Stomach (tissue), 19 donors: ENCODE measurements at places on chromosomes 5 and 9. TPM values are rescaled to one million over a fixed set of nuclear protein-coding genes. Genes with fewer than 3 reads are reported as not detected.

TPPP gene
- total RNA-seq, result 6.7 TPM

PGM5 gene
- 33.9 TPM for total RNA-seq

SOX30 gene
- not detected for total RNA-seq

LCN1 gene
- total RNA-seq, result not detected

C9orf153 gene
- not detected for total RNA-seq

PCDHB11 gene
- total RNA-seq, result 1.3 TPM

SPINK7 gene
- not detected for total RNA-seq

KLHL3 gene
- total RNA-seq, result 20.4 TPM

HAVCR2 gene
- total RNA-seq, result 9.9 TPM

- H3K4me3 ChIP-seq, result no peak overlapping the region
- H3K36me3 ChIP-seq, result no peaks in the 10 kb centered on the region
- H3K27me3 ChIP-seq, result no peaks in the 10 kb centered on the region
- H3K27ac ChIP-seq, result no peak overlapping the region
- H3K4me1 ChIP-seq, result peaks cover 3% of the 10 kb centered on the region
Observed at GRCh38 chr5:79105868-79106267, 5.7 kb upstream of the BHMT start.

DNA sequence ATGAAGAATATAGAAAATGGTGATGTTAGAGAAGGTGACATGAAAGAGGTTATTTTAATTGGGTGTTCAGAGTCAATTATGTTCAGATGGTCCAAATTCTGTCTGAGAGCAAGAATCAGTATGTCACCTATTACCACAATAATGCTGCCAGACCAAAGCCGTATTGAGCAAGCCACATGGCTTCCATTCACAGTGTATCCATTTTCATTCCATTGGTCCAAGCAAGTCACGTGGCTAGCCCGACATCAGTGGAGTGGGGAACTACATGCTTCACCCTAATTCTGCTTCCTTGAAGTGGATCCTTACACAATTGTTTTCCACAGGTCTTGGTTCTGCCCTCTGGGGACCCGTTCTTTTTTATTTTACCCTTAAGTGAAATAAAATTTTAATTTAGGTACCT lies 413.5 kb downstream of the EBF1 start:
- H3K27me3 ChIP-seq, result no peaks in the 10 kb centered on the region
- H3K4me1 ChIP-seq, result no peaks in the 10 kb centered on the region
- H3K4me3 ChIP-seq, result no peak overlapping the region
- no peaks in the 10 kb centered on the region for H3K36me3 ChIP-seq

DNA sequence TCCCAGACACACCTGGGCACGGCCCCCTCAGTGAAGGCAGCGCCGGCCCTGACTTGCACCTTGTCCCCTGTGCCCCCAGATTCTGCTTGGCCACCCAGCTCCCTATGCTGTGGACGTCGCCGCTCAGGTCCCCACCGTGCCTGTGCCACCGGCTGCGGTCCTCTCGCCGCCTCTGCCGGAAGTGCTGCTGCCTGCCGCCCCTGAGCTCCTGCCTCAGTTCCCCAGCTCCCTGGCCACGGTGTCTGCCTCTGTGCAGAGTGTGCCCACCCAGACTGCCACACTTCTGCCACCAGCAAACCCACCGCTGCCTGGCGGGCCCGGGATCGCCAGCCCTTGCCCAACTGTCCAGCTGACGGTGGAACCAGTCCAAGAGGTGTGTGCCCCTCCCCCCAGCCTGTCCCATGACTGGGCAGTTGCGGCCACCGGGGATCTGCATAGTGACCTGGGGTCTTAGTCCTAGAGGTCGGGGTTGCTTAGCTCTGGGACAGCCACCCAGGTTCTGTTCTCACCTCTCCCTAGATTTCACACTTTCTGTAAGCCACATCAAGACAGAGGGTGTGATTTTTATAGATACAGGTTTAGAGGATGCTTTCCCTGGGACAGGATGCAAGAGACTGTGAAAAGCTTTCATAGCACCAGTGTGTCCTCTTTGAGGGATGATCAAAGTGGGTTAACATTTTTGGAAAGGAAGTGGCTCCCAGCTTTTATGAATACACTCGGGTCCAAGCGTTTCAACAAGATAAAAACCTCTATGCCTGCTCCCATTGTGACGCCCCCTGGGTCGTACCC lies 78.0 kb downstream of the WNK2 start:
- H3K27me3 ChIP-seq, result no peaks in the 10 kb centered on the region
- peak overlapping the region; percentile 82 for H3K27ac ChIP-seq
- DNase-seq, result peak; percentile 2
- H3K4me3 ChIP-seq, result no peak overlapping the region
- H3K4me1 ChIP-seq, result peaks cover 26% of the 10 kb centered on the region

- no peak for DNase-seq
- no peak overlapping the region for H3K4me3 ChIP-seq
- no peaks in the 10 kb centered on the region for H3K36me3 ChIP-seq
- H3K4me1 ChIP-seq, result no peaks in the 10 kb centered on the region
- H3K27me3 ChIP-seq, result no peaks in the 10 kb centered on the region
Observed at GRCh38 chr5:136712628-136713027, 347.3 kb upstream of the TRPC7 start.

DNA sequence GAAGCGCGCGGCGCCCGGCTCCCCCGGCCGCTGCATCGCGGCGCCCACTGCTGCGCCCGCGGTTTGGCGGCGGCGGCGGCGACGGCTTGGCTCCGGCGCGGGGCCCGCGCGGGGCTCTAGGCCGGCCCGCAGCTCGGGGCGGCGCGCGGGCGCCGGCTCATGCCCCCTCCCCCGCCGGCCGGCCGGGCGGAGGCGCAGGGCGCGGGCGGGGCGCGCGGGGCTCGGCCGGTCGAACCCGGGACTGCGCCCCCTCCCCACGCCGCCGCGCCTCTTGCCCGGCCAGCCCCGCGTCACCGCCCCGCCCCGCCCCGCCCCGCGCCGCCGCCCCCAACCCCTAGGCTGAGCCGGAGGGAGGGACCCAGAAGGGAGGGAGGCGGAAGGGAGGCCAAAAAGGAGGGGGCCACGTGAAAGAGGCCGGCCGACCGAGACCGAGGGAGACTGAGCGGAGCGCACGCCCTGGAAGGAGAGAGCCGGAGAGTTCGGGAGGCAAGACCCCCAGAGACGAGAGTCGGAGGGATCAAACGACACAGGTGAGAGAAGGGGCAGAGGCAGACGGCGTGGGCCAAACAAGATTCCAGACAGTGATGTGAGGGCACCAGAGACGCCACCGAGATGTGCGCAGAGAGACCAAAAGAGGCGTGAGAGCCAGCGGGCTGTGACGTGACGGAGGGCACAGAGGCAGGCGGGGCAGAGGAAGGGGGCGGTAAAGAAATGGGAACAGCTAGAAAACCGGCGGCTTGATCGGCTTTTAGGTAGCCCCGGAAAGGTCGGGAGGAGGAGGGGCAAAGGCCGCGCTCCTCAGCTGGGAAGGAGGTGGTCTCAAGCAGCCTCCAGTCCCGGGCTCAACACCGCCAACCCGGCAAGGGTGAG lies at the start of gene BARX1:
TSS of gene BARX1 (minus strand) at position 245 of the 870 bp plus-strand sequence. CDS start at position 36, 209 bp downstream.
- H3K27me3 ChIP-seq, result peaks cover 10% of the 10 kb centered on the region
- peak within 1 kb of the TSS; percentile 62 for H3K4me3 ChIP-seq
- peak; percentile 89 for DNase-seq
- H3K36me3 ChIP-seq, result no peaks in the 10 kb centered on the region

- H3K27me3 ChIP-seq, result peaks cover 19% of the 10 kb centered on the region
- DNase-seq, result no peak
- peaks cover 12% of the 10 kb centered on the region for H3K4me1 ChIP-seq
- no peaks in the 10 kb centered on the region for H3K36me3 ChIP-seq
- H3K4me3 ChIP-seq, result no peak overlapping the region
Observed at GRCh38 chr9:132543251-132543650, 39.2 kb upstream of the BARHL1 start.

- H3K4me1 ChIP-seq, result peaks cover 4% of the 10 kb centered on the region
- H3K27ac ChIP-seq, result no peak overlapping the region
- H3K27me3 ChIP-seq, result no peaks in the 10 kb centered on the region
- no peaks in the 10 kb centered on the region for H3K36me3 ChIP-seq
- DNase-seq, result peak; percentile 61
- H3K4me3 ChIP-seq, result peak overlapping the region; percentile 20
Observed at GRCh38 chr9:34809504-34810186, 99.7 kb upstream of the CCL21 start.

- H3K27ac ChIP-seq, result no peak overlapping the region
- H3K36me3 ChIP-seq, result no peaks in the 10 kb centered on the region
- H3K27me3 ChIP-seq, result no peaks in the 10 kb centered on the region
- no peaks in the 10 kb centered on the region for H3K4me1 ChIP-seq
Observed at GRCh38 chr5:39117401-39117800, 43.2 kb upstream of the RICTOR start.

DNA sequence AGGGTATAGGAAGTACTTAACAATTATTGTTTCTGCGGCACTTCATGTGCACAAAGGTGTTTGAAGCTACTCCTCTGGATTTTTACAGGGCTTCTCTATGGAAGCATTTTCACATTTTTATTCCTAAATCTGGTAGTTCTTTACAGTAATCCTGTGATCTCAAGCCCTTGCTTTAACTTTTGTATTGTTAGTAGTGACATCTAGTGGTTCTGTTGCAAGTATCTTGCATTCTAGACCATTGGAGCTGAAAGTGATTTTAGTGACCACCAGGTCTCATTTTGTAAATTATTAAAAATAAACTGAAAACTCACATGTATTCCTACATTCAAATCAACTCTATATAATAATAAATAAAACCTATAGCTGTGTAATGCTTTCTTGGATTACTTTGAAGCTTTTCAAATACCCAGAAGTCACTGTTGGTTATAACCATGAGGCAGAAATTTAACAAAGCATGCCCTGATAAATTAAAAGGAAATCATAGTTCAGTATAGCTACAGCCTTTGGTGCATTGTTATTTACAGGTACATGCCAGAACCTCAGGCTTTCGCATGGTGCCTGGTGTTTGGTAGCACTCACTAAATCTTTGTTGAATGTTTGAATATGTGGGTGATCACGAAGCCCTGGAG lies 18.9 kb downstream of the RPS23 start:
- H3K27ac ChIP-seq, result no peak overlapping the region
- no peak overlapping the region for H3K4me3 ChIP-seq
- H3K36me3 ChIP-seq, result peaks cover under 1% of the 10 kb centered on the region

DNA sequence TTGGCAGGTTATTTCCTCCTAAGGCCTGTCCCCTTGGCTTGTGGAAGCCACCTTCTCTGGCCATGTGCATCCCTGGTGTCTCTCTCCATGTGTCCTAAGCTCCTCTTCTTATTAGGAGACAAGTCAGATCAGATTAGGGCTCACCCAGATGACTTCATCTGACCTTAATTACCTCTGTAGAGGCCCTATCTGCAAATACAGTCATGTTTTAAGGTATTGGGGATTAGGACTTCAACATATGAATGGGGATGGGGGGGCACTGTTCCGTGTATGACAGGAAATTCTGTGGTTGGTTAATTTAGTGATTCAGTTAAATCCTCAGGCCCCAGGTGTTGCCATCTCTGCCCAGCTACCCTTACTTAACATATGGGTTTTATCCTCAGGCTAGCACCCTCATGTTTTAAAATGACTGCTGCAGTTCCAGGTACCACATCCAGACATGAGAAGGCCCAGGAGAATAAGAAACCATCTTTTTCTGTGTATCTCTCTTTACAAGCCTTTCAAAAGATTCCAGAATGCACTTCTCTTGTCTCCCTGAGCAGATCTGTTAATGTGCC lies 51.9 kb upstream of the RAI14 start:
- no peak for DNase-seq
- H3K27me3 ChIP-seq, result no peaks in the 10 kb centered on the region
- peaks cover 11% of the 10 kb centered on the region for H3K4me1 ChIP-seq

- no peaks in the 10 kb centered on the region for H3K27me3 ChIP-seq
- H3K4me1 ChIP-seq, result peaks cover 5% of the 10 kb centered on the region
- H3K27ac ChIP-seq, result no peak overlapping the region
- DNase-seq, result no peak
- H3K4me3 ChIP-seq, result no peak overlapping the region
Observed at GRCh38 chr9:123861756-123862120, 68.2 kb downstream of the DENND1A start.

DNA sequence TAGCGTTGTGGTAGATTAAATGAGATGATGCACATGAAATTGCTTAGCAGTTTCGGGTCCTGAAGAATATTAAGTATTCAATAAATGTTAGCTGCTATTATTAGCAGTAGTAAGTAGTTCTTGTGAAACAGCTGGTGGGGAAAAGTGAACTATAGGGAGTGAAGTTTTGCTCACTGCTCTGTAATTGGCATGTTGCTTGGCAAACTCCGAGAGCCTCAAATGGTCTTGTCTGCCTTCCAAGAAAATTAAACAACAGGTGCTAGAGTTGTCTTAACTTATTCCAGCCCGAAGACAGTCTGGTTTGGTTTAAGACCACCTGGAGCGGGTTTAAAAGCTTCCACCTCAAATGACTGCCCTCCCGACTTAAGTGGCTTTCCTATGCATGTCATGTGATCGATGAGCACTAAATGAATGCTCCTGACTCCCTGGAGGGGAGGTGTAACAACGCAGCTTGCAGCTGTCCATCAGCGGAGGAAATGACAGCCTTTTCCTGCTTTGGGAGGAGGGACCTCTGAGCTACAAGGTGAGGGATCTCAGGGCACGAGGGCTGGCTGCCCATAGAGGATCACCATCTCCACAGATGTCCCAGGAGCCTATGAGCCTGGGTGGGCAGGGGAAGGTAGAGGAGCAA lies 202.9 kb upstream of the PANK3 start:
- no peaks in the 10 kb centered on the region for H3K4me1 ChIP-seq
- DNase-seq, result no peak
- no peaks in the 10 kb centered on the region for H3K27me3 ChIP-seq
- H3K27ac ChIP-seq, result no peak overlapping the region
- H3K4me3 ChIP-seq, result no peak overlapping the region

DNA sequence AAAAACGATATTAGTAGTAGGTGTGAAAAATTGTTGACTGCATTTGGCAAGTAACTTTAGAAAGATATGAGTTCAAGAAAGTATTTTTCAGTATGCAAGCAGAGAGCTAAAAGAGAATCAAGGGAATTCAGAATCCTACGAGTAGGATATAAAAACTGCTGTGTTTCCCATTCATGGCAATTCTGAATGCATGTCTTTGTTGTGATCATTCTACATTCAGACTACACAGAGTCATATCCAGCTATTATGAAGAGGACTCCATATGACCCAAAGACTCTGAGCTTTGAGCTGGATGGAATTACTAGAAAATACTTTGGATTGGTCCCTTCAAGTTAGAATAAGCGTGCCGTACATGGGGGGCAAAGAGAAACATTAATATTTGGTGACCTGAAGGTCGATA lies 12.0 kb downstream of the IFNE start:
- no peak for DNase-seq
- H3K4me1 ChIP-seq, result no peaks in the 10 kb centered on the region
- H3K27ac ChIP-seq, result no peak overlapping the region

DNA sequence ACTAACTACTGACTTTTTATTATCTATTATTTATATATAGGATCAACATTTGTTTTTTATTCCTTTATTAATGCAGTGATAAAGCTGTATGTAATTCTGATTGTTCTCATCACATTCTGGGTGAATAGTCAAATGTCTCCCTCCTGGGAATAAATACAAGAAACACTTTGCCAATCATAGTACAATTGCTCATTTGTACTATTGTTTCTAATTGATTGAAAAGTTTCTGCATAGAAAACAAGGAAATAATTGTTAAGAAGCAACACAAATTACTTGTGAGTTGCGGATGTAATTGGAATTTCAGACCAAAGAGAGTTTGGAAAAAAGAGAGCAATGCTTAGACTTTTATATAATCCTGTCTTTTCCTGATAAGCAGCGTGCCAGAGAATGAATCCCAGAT lies 1013.9 kb downstream of the EFNA5 start:
- H3K27ac ChIP-seq, result no peak overlapping the region
- no peak overlapping the region for H3K4me3 ChIP-seq
- DNase-seq, result no peak
- no peaks in the 10 kb centered on the region for H3K36me3 ChIP-seq
- H3K4me1 ChIP-seq, result no peaks in the 10 kb centered on the region
- H3K27me3 ChIP-seq, result no peaks in the 10 kb centered on the region
